ENCODE measurements at places on chromosomes 7 and 10.

DNA sequence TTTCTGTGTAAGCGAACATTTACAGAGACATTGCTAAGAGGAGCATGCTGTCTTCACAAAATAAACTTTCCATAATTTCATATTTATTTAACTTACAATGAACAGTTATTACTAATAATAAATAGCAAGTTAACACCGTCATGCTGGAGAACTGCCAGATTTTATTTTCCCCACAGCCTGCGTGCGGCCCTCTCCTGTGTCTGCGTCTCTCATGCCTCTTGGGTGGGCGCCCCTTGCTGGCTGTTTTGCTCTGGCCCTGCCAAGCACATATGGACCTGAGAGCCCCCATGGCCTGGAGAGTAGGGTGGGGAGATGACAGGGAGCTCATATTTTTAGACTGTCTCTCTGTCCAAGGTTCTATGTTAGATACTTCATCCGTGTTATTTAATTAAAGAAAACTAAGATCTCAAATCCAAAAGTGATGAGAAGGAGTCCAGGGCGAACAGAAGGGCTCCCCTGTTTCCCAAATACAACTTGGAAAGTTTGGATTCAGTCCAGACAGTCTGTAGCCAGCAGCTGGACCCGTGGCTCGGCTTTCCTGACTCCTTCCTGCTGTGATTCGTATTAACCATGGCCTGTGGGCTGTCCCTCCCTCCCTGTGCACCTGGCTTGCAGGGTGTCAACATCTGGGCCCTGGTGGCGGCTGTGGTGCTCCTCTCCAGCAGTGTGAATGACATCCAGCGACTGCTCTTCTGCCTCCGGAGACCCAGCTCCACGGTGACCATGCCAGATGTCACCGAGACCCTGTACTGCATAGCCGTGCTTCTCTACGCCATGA lies 20.5 kb downstream of the FBH1 start:
- DNase-seq = no peak

DNA sequence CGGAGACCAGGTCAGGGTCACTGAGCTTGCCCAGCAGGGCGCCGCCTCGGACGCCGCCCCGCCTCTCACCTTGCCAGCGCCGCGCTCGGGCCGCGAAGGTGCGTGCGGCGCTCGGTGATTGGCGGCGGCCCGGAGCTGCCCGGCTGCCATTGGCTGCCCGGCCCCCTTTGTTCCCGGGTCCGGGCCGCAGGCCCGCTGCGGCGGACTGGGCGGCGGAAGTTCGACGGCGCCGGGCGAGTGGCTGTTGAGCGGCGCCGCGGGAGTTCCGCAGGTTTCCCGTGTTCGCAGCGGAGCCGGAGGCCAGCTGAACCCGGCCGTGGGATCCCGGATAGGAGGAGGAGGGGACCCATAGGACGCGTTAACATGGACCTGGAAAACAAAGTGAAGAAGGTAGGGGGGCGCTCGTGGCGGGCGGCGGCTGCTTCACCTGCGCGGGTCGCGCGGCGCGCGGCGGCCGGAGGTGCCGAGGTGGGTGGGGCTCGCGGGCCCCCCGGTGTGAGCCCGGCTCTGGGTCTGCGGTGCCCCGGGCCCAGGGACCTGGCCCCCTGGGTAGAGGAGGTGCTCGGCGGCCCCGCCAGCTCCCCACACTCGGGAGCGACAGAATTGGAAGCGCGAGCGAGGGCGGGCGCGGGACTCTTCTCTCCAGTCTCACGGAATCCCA lies at the start of gene TES:
TES (plus strand) TSS at position 195 of the 661 bp plus-strand sequence; CDS start at position 364, 169 bp downstream.
- DNase-seq = no peak

GRCh38 chr7:81256991-81257390 lies 338.1 kb upstream of the SEMA3C start:
- no peak for DNase-seq

GRCh38 chr10:21849607-21850006 lies 153.9 kb downstream of the DNAJC1 start:
- no peak for DNase-seq

GRCh38 chr7:99997545-99998137 lies 17.8 kb upstream of the ZKSCAN1 start:
- no peak for DNase-seq

- DNase-seq = no peak
Observed at GRCh38 chr10:88428442-88428841, 154.7 kb downstream of the RNLS start.

DNA sequence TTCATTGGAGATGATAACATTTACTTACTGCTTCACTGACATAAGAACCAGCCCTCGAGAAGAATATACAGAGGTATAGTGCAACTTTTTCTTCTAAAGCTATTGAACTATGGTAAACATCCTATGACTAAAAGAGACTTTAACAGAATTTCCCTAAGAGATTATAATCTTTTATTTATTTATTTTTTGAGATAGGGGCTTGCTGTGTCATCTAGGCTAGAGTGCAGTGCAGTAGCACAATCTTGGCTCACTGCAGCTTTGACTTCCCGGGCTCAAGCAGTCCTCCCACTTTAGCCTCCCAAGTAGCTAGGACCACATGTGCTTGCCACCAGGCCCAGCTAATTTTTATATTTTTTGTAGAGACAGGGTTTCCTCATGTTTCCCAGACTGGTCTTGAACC lies 258.5 kb upstream of the FERD3L start:
- DNase-seq = no peak

GRCh38 chr7:98703916-98704315 lies 86.8 kb downstream of the NPTX2 start:
- no peak for DNase-seq

GRCh38 chr10:1515780-1516491 lies 221.4 kb downstream of the ADARB2 start:
- no peak for DNase-seq

GRCh38 chr7:117775801-117776200 lies 97.4 kb downstream of the CTTNBP2 start:
- no peak for DNase-seq

Data from NAMALWA (cell line).